ENCODE measurements at places on chromosomes 2 and 18.

GRCh38 chr2:120777170-120777751, 41.6 kb downstream of the GLI2 start:
- no peak for DNase-seq

DNA sequence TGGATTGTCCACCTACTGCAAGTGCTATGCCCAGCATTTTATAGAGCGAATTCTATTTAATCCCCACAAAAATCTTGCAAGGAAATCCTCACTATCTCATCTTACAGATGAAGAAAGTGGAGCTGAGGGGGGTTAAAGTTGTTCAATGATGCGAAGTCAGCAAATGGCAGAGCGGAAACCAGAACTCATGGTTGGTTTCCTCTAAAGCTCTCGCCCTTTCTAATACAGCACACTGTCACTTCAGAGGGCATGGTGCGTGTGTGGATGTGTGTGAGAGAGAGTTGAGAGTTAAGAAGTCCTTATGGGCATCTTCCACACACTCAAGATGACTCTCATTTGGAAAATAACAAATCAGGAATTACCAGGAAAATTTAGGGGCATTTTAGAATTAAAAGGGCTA, 78.4 kb downstream of the TGFA start:
- no peak for DNase-seq

DNA sequence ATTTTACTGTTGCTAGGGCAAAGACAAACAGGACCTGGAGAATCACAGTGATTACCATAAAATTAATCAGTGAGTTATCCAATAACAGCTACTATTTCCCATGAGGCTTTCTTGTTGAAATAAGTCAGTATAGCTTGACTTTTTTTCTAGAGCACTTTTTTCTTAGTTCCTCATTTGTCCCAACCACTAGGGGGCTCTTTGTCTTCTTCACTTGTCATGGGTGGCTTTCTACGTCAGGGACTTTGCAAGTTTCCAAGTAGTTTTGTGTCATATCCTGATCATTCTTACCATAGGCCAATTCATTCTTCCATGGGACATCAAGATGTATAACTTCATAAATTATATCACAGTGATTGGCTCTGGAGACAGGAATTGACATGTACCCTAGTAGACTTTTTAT, 1019.6 kb upstream of the PIK3C3 start:
- peak; percentile 24 for DNase-seq

- DNase-seq: no peak
Measured at GRCh38 chr2:88866756-88867155, 175.3 kb downstream of the RPIA start.

GRCh38 chr18:68854786-68855391, 57.0 kb downstream of the CCDC102B start:
- DNase-seq: no peak

- DNase-seq: no peak
Measured at GRCh38 chr2:231632559-231633142, 40.0 kb downstream of the TEX44 start.

DNA sequence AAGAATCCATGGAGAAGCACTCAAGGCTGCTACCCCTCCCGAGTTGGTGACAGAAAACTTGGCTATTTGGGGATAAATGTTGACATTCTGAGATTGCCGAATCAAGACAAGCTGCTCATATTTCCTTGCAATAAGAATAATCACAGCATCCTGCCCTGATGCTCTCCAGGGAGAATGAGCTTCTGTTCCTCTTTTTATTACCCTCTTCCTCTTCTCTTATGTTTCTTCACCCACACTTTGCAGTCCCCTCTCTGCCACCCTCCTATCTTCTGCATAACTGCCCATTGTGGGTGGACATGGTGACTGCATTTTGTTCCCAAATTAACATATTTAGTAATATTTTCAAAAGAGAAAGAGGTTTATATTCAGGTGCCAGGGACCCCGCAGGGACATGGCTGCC, 11.9 kb upstream of the MSGN1 start:
- peak; percentile 95 for DNase-seq
